ENCODE measurements at places on chromosomes 7 and 10.

DNA sequence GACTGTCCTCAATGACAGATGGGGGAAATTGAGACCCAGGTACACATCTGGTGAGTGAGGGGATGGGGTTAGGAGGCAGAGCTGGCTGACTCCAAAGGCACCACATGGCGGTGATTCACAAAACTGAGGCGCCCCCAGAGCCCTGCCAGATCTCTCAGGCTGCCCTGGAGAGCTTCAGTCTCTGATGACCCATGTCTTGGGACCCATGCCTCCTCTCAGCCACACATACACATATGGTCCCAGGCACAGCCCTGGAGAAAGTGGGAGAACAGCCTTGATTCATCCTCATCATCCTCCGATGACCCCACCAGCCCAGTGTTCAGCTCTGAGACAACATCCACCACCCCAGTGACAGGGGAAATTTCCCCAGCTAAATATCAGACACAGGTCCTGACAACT, 426.0 kb downstream of the RPS24 start:
- DNase-seq, result no peak

GRCh38 chr10:6162589-6163356, 40.0 kb upstream of the PFKFB3 start:
- DNase-seq, result no peak

- no peak for DNase-seq
These were observed 188.8 kb upstream of the POT1 start for GRCh38 chr7:125118444-125118843.

GRCh38 chr10:132203256-132204077, 16.7 kb downstream of the DPYSL4 start:
- no peak for DNase-seq

GRCh38 chr10:29790207-29790606, 155.4 kb upstream of the SVIL start:
- no peak for DNase-seq

DNA sequence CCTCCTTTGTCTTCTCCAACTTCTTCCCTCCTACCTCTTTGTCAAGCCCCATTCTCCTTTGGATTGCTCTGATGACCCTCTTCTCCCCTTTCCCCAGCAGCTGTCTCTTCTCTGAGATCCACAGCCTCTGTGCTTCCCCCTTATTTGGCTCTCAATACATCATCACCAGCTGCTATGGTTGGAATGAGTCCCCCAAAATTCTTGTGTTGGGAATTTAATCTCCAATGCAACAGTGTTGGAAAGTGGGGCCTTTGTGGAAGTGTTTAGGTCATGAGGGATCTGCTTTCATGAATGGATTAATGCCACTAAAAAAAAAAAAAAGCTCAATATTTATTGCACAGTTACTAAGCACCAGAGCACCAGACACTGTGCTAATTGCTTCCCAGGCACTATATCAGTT, 39.2 kb upstream of the FRMD4A start:
- DNase-seq, result no peak

GRCh38 chr7:90797596-90797995, 201.5 kb downstream of the CDK14 start:
- no peak for DNase-seq

- DNase-seq, result no peak
These were observed 698.3 kb downstream of the PARD3 start for GRCh38 chr10:34116681-34117271.

- no peak for DNase-seq
These were observed 2.6 kb downstream of the GRID1 start for GRCh38 chr10:86363833-86364490.

DNA sequence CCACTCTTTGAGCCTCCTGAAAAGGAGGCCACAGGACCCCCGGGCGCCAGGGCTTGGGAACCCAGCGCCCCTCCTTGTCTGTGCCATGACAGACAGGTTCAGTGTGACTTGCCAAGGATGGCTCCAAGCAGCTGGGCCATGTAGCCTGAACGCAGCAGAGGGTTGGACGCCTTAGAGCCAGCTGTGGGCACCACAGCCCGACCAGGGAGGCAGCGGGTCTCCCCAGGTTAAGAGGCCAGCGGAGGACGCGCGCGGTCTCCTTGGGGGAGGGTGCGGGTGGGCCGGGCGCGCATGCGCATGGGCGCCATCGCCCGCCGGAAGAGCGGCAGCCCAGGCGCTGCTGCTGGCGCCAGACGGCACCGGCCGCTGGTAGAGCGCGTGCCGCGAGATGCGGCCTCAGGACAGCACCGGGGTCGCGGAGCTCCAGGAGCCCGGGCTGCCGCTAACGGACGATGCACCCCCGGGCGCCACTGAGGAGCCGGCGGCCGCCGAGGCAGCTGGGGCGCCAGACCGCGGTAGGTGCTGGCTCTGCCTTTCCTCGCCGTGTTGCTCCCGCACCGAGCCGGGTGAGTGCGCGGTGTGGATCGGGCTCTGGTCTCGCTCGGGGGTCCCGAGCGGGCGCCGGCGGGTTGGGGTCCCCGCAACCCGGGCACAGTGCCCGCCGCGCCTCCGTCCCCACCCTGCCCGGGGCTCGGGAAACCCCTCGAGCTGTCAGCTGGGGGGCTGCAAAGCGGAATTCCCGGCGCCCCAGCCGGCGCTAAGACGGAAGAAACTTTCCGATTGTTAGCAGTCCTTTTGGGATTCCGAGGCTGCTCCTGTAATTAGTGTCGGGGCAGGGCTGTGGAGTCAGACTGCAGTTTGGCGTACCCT, at the start of gene SLC35G1:
Gene SLC35G1 (plus strand): TSS at position 333 of the 870 bp plus-strand sequence. CDS start 56 bp downstream, at position 389.
- DNase-seq, result peak; percentile 54

GRCh38 chr7:109751241-109751640, 1181.6 kb downstream of the DNAJB9 start:
- no peak for DNase-seq

GRCh38 chr7:36368496-36368895, 21.2 kb upstream of the ANLN start:
- DNase-seq, result no peak

GRCh38 chr10:12355384-12355783, 6.0 kb downstream of the CAMK1D start:
- DNase-seq, result no peak

DNA sequence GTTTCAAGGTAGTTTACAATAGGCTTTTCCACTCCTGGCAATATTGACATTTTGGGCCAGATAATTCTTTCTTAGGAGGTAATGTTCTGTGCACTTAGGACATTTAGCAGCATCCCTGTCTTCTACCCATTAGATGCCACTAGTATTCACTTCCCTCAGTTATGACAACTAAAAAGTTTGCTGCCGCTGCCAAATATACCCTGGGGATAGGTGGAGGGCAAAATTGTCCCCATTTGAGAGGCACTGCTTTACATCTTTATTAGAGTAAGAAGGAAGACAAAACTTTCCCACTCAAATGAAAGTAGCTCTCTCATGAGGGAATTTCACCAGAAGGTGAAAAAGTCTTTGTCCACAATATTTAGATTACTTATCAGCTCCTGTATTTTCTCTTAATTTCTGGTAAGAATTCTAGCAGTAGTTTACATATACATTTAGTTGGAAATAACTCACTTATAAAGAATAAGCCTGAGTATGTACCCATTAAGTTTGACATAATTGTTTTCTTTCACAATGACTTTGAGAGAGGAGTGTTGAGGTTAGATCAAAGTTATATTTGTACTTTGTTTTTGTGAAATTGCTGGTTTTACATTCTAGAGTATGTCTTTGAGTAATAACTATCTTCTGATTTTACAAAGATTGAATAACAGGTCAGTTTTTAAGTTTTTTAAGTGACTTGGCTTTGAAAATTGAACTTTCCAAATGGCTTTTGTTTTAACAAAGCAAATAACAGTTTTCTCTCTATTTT, 46.0 kb downstream of the HELLS start:
- DNase-seq, result no peak

DNA sequence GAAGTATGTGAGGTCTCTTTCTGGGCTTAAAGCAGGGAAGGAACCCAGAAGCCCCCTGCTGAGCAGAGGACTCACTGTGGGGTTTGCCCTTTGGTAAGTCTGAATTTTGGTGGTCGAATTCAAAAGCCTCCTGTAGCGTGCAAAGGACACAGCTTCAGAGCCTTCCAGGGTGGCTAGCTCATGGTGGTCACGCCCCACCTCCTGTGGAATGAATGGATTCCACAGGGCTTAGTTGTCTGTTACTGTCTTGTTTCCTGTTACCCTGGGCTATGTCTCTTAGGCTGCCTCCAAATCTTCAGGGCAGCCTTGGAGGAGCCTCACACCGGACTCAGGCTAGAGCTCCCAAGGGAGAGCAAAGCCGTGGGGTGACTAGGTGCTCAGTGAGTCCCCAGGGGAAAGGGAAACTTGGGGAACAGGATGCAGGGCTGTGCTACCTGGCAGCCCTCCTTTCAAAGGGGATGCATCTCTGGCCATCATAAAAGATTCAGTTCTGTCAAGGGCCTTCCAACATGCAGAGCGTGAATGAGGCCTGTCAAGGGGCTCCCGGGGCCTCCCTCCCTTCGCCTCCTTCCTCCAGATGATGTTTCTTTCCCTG, 211.7 kb downstream of the CCSER2 start:
- no peak for DNase-seq

GRCh38 chr7:47153058-47153457, 428.9 kb downstream of the TNS3 start:
- no peak for DNase-seq

- DNase-seq, result no peak
These were observed 828.8 kb upstream of the MBL2 start for GRCh38 chr10:53601260-53601875.

DNA sequence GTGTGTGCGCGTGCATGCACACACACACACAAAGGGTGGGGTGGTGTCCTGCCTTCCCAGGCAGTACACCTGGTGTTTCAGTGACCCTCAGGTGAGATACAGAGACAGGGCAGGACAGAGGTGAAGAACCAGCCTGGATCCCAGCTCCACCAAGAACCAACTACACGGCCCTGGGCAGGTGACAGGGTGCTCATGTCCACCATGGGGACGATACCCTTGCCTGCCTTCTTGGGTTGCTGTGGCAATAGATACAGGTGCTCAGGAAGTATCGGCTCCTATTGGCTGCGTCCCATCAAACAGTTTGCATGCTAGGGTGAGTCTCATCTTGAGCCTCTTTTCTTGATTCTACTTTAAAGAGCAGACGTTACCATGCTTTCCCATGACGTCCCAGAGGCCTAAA, 33.7 kb upstream of the CXCL12 start:
- no peak for DNase-seq

- no peak for DNase-seq
These were observed 328.4 kb upstream of the AOAH start for GRCh38 chr7:37052705-37053104.

GRCh38 chr7:26461518-26461917, 169.9 kb downstream of the SNX10 start:
- DNase-seq, result no peak

- no peak for DNase-seq
These were observed 76.7 kb downstream of the GPR26 start for GRCh38 chr10:123742751-123743440.

DNA sequence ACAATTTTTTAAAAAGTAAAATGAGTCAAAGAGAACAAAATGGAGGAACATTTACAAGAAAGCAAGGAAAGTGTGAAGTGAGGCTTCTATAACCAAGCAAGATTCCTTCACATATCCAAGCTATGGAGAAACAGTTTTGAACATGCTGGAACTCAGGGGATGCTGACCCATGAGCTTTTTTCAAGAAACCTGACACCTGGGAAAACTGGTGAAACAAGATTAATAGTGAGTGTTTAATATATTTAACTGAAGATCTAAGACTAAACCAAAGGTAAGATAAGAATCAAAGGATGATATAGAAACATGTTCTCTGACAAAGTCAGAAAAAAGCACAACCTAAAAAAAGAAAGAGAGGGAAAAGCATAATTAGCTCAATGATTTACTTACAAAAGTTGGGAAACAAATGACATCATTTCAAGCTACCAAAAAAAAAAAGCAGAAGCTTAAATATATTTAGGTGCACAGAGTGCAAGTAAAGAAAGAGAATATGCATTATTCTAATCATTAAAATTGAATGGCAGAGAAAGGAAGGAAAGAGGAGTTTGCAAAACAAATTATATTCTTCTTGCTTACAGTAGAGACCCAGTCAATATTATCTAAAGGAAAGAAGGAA, 24.9 kb downstream of the C7orf25 start:
- DNase-seq, result no peak

DNA sequence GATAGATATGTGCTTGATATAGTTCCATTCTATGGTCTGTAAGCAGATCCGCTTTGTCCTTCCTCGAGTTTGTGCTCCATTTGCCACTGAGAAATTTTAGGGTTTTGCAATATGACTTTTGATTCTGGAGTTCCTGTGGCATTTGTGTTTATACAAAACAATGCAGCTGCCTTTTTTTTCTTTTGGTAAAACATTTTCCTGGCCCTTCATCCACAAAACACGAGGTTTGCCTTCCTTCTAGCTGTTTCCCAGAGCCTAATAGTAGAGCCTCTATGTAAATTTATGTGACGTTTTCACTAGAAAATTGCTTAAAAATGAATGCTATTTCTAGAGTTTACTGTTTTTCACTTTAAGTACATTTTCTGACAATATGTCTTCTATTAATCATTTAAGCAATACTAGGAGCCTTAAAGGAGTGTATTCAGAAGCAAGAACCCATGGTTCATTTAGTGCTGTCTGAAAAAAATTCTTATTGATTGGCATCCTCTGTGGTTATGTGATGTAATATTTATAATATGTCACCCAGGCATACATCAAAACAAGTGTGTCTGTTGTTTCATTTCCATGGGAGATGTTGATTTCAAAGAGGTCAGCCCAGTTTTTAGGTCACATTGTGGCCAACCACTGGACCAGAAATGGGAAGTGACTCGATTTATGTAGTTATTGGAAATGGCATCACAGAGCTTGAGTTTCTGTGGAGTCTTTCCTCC, 618.3 kb downstream of the LRMDA start:
- no peak for DNase-seq

DNA sequence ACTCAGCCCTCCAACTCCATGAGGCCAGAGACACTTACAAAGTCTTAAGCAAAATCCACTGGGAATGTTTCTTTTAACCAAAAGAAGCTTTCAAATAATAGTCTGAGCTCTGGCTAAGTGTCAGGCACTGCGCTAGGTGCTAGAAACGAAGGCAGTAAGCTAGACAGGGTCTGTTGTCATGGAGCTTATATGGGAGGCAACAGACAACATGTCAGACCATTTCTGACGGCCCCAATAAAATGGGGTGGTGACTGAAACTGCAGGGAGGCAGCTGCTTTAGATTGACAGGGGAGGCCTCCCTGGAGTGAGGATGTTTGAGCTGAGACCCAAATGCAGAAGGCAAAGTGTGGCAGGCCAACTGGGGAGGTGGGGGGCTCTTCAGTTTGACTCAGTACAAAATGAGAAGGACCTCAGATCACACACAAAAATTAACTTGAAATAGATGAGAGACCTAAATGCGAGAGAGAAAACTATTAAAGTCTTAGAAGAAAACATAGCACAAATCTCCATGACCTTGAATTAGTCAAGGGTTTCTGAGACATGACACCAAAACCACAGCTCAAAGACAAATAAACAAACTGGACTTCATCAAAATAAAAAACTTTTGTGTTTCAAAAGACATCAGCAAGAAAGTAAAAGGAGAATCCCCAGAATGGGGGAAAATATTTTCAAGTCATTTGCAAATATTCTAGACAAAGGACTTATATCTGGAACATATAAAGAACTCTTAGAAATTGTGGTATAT, 40.6 kb downstream of the SH3PXD2A start:
- no peak for DNase-seq

GRCh38 chr7:86991093-86991769, 68.2 kb downstream of the ELAPOR2 start:
- no peak for DNase-seq

All from activated CD8-positive, alpha-beta memory T cell treated with anti-CD3 and anti-CD28 coated beads for 48 hours (primary cell).